Occipital lobe (tissue), 3 donors: ENCODE measurements at places on chromosomes 4 and X.

GRCh38 chrX:42616981-42617380 lies 161.0 kb downstream of the PPP1R2C start:
- no peak for DNase-seq

DNA sequence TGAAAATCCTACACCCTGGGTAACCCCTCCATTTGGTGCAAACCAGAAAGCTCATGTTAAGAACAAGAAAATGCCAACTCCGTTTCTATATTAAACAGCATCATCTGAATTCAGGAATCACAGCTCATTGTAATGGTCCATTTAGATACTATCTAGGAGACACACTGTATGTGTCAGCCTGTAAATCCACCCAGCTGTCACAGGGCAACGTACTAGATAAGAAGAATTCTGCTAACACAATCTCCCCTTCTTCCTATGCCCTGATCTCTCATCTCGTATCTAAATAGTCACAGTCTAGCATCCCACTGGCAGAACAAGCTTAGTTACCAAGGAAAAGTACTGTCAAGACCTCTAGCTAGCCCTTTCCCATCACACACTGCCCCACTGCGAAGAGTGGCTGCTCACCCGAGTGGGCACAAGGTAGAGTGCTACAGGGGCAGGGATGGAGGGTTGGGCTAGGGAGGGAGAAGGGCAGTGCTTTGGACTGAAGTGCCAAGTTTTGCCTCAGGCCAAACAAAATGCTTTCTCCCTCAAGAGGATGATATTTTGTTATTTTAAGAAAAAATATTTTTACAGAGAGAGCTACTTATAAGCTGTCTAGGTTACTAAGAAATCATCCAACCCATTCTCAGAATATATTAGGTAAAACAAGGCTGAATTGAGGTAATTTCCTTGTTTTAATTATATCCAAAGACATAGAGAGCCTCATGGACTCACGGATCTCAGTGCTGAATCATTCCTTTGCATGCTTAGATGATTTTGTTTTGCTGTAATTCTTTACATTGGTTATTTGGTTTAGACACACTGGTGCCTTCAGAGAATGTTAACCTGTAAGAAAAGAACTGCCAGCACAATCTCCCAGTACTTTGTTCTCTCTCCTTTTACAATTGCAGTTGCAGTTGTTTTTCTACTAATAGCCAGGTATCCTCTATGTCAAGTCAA lies 196.6 kb downstream of the PRDM5 start:
- DNase-seq = no peak

DNA sequence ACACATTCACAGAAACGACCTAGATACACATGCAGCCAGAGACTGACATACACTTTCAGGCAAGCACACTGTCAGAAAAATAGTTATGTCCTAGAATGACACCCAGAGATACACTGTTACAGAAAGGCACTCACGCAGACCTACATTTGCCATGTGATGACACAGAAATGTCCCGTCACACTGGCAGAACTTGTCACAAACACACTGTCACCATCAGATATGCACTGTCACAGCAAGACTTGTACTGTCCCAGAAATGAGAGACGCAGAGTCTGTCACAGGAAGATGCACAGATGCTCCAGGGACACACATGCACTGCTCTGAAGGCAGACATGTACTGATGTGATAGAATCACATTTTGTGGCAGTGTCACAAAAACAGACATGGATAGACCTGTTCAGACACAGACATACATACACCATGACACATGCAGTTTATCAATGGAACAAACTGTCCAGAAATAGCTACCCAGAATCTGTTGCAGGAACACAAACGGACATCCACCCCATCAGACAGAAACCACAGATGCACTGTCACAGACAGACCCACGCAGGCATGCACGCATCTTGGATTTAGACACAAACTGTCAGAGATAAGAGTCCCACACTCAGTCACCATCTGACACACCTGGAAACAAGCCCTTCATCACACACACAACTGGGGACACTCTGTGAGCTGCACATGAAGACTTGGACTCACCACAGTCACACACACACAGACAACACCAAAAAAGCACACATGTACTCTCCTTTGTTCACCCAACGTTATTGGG lies 1.3 kb upstream of the PIM2 start:
- DNase-seq = no peak

GRCh38 chr4:64497491-64497890 lies 88.2 kb upstream of the TECRL start:
- no peak for DNase-seq

- no peak for DNase-seq
Observed at GRCh38 chr4:76233083-76233482, 18.4 kb upstream of the FAM47E start.

DNA sequence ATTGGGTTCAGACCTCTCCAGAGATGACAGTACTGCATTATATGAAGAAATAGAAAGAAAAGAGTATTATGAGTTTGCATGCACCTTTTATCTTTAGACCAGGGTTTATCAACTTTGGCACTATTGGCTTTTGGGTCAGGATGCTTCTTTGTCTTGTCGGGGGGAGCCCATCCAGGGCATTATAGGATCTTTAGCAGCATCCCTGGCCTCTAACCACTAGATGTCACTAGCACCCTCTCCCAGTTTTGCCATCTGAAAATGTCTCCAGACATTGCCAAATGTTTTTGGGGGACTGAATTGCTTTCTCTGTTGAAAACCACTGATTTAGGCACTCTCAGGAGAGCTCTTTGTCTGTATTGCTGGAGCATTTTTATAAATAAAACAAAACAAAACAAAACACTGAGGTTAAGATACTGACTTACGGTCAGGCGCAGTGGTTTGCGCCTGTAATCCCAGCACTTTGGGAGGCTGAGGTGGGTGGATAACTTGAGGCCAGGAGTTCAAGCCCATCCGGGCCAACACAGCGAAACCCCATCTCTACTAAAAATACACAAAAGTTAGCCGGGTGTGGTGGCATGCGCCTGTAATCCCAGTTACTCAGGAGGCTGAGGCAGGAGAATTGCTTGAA lies 23.6 kb downstream of the CA5B start:
- DNase-seq = peak; percentile 7

- DNase-seq = no peak
Observed at GRCh38 chrX:13364230-13364857, 44.5 kb upstream of the ATXN3L start.

GRCh38 chrX:82961129-82961528 lies 547.0 kb upstream of the POU3F4 start:
- DNase-seq = no peak

DNA sequence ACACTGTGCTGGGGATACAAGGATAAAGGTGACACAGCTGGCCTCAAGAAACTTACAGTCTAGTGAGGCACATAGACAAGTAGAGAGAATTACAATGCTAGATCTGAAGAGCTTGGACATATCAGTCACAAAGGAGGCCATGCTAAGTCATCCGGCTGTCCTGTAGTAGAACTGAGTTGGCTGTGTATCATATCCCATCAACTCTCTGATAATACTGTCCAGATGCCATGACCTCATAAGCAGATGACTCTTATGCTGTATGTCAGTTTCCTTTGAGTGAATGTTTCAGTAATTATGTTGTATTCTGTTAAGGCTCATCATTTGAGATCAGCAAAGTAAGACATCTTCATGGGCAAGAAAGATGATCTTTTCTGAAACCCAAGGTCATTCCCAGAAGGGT lies 442.9 kb downstream of the MID1IP1 start:
- no peak for DNase-seq

DNA sequence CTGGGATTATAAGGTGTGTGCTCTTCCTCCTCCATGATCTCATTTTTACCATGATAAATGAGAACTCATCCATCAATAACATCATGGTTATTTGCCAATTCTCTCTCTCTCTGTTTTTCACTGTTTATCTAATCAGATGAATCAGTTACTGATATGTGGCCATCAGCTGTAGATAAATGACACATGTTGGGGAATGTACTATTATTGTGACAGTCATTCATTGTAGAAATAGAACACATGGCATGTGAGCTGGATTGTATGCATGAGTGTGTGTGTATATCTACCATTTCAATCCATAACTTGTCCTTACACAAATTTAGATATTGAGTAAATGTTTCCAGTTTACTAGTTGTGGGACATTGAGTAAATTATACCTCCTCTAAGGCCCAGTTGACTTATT lies 53.0 kb downstream of the OSTC start:
- DNase-seq = no peak

DNA sequence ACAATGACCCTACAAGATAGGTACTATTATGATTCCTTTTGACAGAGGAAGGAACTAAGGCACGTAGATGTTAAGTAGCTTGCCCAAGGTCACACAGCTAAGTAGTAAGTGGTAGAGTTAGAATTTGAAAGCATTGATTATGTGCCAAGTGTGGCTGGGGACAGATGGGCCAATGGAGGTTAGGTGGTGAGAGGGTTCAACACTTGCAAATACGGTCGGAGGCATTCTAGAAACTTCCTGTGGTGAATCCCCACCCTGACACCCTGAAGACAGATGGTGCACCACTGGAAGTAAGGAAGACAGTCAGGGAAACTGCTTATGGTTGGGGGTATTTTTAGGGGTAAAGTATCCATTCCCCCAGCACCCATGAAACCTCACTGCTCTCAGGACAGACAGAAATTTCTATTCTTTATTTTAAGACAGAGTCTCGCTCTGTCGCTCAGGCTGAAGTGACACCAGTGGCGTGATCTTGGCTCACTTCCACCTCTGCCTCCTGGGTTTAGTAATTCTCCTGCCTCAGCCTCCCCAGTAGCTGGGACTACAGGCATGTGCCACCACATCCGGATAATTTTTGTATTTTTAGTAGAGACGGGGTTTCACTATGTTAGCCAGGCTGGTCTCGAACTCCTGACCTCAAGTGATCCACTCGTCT lies 142.5 kb downstream of the RASL11B start:
- DNase-seq = no peak

DNA sequence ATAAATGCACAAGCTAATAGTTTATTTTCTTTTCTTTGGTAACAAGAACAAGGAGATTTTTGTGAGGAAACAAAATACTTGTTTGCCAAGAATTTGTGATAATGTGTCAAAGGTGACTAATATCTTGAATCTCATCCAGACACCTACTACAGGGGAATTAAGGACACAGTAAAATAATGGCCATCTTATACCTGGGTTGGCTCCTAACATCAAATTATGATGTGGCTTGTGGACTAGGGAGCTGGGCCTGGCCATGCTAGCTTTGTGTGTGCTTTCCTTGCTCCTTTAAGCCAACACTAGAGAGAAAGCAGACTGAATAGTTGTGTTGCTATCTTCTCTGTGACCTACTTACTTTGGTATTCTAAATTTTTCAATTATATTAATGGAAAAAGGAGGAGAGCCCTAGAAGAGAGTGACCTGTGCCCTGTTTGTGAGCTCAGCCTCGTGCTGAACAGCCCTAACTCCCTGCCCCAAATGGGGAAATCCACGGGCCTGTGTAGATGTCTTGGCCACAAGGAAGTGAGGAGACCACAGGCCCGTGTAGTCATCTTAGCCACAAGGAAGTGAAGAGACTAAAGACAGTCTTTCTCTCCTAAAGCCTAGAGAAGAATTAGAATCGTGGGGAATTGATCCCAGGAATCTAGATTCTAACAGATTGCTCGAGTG lies 23.3 kb downstream of the ARHGAP24 start:
- no peak for DNase-seq

DNA sequence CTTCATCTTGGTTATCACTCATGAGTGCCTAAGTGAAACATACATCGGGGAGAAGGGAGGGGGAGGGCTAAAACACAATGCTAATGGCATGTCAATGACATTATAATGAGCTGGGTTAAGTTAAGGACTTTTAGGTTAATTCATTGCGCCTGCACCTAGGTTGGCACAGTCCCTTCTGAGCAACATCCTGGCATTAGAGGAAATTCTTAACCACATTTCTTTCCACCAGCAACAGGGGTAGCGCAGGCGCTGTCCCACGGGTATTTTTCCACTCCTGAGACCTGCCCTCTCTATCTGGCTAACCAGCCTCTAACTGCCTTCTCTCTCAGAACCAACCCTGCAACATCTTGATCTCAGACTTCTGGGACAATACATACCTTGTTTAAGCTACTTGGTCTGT lies 39.0 kb upstream of the PROM1 start:
- DNase-seq = no peak

DNA sequence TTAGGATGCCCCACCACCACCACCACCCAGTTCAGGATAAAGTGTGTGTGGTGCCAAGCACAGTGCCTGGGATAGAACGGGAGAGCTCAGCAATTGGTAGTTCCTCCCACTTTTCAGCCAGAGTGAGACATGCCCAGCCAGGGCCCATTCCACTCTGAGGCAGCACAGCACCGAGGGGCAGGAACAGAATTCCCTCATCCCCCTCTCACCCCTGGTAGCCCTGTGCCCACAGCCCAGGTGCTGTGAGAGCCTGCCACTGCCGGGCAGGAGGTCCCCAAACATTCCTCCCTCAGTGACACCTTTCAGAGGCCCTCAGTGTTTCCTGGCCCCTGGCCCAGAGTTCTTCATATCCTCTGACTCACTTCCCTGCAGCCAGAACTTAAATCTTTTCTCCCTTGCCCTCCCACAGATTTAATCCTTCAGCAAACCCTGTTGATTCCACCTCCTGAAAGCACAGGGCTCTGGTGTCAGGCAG lies 8.1 kb downstream of the RIPPLY1 start:
- no peak for DNase-seq

DNA sequence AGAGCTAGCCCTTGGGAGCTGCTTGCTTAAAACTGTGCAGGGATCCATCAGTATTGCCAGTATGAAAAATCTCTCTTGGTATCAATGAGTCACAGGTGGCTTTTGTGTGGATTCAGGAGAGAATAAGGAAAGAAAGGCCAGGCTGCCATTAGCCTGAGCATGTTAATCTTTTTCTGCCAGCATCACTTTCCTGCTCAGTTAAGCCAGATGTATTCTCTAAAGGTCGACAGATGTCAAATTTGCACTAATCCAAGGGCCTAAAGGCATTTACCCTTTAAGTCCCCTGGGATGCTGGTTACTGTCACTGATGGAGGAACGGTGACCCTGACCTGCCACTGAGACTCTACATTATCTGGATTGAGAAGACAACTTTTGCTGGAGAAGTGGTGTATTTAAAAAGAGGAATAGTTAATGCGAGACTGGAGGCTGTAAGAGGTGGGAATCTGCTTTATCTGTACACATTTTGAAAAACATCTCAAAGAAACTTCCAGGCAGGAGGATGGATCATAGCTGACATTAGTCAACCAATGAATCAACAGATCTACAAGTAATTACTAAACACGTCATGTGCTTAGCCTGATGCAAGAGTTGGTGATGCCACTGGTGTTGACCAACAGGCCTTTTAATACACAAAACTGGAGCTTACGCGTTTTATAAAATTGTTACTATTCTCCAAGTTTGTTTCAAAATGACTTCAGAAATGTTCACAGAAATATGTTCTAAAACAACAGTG lies 241.4 kb upstream of the ANXA3 start:
- no peak for DNase-seq

- DNase-seq = no peak
Observed at GRCh38 chr4:81495345-81495744, 23.6 kb upstream of the RASGEF1B start.

DNA sequence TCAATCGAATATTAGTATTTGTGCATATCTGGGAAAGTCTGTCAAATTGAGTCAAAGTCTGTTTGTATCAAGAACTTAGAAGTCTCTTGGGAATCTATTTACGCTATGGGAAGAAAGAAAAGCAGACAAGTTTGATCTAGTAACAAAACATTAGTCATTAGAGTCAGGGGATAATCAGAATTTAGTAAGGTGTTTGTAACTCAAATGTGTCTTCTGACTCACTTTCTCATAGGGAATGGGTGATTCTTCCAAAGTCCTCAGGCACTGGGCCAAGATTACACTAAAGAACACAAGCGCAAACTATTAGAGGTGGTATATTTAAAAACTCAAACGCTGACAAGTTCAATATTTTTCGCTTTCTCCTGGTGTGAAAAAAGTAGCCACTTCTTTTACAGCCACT lies 926.5 kb downstream of the PDHA2 start:
- no peak for DNase-seq
